Type B pancreatic cell (in vitro differentiated cells): ENCODE measurements at places on chromosomes 6 and 20. TPM values are rescaled to one million over a fixed set of nuclear protein-coding genes. Genes with fewer than 3 reads are reported as not detected.
A peak's percentile ranks its signal among the peaks of the same experiment; 100 is the strongest.

- DNase-seq, result no peak
- H3K36me3 ChIP-seq, result peaks cover 18% of the 10 kb centered on the region
- H3K4me3 ChIP-seq, result no peak overlapping the region
Measured at GRCh38 chr6:169559592-169559991, 142.2 kb downstream of the WDR27 start.

MEI4 gene
- 0.29 and 1.1 TPM in 2 replicates for total RNA-seq

DNA sequence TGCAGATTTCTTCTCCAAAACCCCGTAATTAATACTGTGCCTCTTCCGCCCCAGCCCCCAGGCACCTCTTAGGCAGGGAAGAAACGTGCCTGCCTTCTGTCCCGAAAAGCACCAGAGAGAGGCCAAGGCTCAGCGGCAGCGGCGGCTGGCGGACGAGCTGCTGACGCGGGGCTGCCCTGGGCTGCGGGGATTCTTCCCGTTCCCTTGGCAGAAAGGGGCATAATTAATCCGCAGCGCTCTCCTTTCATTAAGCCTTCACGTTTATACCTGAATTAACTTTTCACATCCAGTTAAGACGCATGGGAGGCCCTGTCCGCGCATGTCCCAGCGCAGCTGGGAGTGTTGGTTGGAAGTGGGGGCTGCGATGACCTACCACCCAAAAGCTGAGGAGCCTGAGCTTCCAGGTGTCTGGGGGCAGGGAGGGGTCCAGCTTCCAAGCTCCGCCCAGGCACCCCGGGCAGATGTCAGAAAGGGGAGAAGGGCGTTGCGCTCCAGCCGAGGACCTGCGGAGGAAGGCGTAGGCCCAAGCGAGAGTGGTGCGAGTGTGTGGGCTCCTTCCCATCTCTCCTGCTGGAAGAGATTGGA, 167.4 kb upstream of the LRFN2 start:
- no peak overlapping the region for H3K4me3 ChIP-seq
- peaks cover 41% of the 10 kb centered on the region for H3K27me3 ChIP-seq
- peaks cover 5% of the 10 kb centered on the region for H3K4me1 ChIP-seq
- H3K36me3 ChIP-seq, result no peaks in the 10 kb centered on the region
- DNase-seq, result no peak

SYTL3 gene
- total RNA-seq, result 2.2 and 2.8 TPM in 2 replicates

DNA sequence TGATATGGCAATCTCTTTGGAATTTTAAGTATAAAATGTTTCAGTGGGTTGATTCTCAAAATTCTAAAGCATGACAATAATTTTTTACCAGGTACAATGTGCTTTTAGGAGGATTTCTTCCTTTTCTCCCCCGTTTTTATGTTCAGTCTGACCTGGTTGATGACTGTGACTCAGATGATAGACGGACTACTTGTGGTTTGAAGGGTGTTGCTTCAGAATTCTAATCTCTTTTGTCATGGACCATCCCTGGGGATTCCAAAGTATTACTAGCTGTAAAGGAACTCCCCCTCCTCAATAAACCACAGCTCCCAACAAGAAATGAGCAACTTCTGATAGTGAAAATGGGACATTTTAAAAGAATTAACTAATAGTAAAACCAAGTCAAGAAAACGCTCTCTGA, 34.9 kb upstream of the TNFAIP3 start:
- no peaks in the 10 kb centered on the region for H3K4me1 ChIP-seq
- DNase-seq, result no peak
- peak overlapping the region; percentile 46 for H3K27ac ChIP-seq
- H3K27me3 ChIP-seq, result no peaks in the 10 kb centered on the region
- H3K36me3 ChIP-seq, result peaks cover 4% of the 10 kb centered on the region
- no peak overlapping the region for H3K4me3 ChIP-seq

DNA sequence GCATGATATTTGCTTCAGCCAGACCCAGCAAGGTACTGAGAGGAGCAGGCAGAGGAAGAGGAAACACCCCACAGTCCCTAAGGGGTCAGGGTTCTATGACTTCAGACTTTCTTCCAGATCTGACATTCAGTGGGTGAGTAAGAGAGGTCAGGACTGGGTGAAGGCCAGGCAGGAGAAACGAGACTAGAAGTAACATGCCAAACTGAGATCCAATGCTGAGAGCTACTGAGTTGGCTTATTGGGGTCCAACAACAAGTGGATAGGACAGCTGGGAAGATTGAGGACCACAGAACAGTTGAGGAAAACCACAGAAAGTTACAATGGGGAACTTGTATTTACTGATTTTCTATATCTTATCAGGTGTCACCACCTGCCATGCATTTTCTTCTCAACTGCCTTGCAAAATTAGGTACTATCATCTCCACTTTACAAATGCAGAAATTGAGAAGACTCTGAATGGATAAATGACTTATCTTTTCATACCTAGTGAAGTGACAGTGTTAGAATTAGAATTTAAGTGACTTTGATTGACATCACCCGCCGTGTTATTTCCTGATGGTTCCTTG, 43.8 kb upstream of the HIVEP1 start:
- H3K27ac ChIP-seq, result no peak overlapping the region
- DNase-seq, result no peak
- no peaks in the 10 kb centered on the region for H3K4me1 ChIP-seq
- H3K4me3 ChIP-seq, result no peak overlapping the region
- no peaks in the 10 kb centered on the region for H3K27me3 ChIP-seq

- DNase-seq, result no peak
- H3K4me1 ChIP-seq, result peaks cover 14% of the 10 kb centered on the region
- peaks cover 4% of the 10 kb centered on the region for H3K27me3 ChIP-seq
- H3K36me3 ChIP-seq, result no peaks in the 10 kb centered on the region
Measured at GRCh38 chr20:15616626-15617025, 956.6 kb downstream of the KIF16B start.
